ENCODE measurements at places on chromosomes 11 and 22.

- DNase-seq, result no peak
Observed at GRCh38 chr11:60772666-60773065, 12.5 kb upstream of the MS4A10 start.

DNA sequence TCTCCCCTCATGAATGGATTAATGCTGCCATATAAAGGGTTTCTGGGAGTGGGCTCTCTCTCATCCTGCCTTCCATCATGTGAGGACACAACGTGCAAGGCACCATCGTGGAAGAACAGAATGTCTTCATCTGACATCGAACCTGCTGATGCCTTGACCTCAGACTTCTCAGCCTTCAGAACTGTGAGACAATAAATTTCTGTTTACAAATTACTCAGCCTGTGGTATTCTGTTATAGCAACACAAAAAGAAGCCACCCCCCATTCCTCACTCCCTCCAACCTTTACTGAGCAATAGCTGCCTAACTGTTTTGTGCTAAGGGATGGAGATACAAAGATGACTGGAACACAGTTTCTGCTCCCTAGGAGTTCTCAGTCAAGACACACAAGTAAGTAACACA, 106.1 kb upstream of the PLET1 start:
- DNase-seq, result no peak

GRCh38 chr11:65354265-65355012, at the start of gene TIGD3:
Gene TIGD3, plus strand, starts transcription at chr11:65354751. Its CDS starts 1,058 bp downstream, at chr11:65355809.
- peak; percentile 98 for DNase-seq

DNA sequence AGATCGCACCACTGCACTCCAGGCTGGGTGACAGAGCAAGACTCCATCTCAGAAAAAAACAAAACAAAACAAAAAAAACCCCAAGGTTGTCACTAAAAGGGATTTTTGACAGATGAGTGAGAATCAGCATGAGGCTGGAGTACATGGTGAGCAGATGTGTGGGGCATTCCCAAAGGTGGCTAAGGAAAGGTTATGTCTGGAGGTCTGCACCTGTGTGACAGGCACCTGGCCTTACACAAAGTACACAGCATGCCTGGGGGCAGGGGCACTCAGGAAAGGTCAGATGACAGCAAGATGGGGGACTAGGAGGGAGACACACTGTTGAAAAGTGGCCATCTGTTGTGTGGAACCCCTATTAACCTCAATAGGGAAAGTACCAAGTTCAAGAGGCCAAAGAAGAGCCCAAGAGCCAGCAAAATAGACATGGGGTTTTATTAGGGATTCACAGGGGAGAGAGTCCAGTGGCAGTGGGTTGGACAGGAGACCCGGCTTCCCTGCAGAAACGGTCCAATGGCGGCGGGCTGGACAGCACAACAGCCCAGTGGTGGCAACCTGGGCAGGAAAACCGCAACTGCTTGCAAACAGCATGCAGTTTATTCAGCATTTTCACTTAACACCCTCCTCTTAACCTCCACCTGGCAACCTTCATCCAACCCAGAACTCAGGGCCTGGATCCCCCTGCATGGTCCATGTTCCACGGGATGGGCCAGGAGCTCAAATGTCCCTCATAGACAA, 101.1 kb downstream of the MICAL2 start:
- DNase-seq, result no peak
